ENCODE measurements at places on chromosomes 12 and 14. TPM values are rescaled to one million over a fixed set of nuclear protein-coding genes. Genes with fewer than 3 reads are reported as not detected.

GRCh38 chr12:47189728-47190127 is 110.0 kb upstream of the AMIGO2 start:
- no peak for DNase-seq

GRCh38 chr12:93434256-93434865 is 7.4 kb downstream of the UBE2N start:
- peak; percentile 25 for DNase-seq

GRCh38 chr12:128861226-128862016 is 8.1 kb downstream of the GLT1D1 start:
- no peak for DNase-seq

GRCh38 chr14:75298187-75298965 is 19.7 kb downstream of the FOS start:
- no peak for DNase-seq

DNA sequence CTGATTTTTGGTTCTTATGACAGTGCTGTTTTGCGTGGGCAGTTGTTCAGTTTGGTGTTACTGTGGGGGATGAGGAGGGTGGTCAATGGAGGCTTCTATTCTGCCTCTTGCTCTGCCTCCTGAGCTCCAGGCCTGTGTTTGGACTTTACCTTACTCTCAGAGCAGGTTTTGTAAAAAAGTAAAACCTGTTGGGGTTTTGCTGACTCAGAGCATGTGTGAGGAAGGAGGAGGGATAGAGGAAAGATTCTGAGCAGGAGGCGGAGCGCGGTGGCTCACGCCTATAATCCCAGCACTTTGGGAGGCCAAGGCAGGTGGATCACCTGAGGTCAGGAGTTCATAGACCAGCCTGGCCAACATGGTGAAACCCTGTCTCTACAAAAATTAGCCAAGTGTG is 6.7 kb downstream of the A2ML1 start:
- DNase-seq = no peak

DNA sequence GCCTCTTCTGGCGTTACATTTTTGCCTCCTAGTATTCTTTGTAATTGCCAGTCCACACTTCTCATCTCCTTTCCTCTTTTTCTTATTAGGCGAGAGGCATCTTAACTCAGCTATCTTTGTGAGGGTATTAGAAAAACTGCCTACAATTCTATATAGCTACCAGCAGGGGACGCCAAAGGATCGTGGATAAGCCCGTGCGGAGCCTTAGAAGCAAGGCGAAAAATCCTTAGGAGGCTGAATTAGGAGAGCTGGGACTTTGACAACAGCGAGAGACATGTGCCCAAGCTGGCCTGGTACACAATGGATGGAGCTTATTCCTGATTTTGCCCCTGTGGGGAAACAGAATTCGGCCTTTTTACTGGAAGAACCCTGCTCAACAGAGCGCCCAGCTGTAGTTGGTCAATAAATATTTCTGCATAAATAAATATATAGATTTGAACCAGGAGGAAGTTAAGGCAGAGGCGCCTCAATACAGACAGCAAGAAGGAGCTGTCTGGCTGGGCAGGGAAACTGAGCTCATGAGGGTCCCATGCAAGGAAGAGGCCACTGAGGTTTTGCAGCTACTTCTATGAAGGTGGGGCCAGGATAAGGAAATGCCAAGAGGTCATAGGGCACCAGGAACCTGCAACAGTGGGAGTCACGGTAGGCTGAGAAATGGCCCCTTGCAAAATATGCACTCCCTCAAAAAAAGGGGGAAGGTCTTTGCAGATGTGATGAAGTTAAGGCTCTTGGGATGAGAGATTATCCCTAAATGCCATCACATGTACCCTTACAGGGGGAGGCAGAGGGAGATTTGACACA is 14.6 kb upstream of the RBM19 start:
- peak; percentile 87 for DNase-seq

DNA sequence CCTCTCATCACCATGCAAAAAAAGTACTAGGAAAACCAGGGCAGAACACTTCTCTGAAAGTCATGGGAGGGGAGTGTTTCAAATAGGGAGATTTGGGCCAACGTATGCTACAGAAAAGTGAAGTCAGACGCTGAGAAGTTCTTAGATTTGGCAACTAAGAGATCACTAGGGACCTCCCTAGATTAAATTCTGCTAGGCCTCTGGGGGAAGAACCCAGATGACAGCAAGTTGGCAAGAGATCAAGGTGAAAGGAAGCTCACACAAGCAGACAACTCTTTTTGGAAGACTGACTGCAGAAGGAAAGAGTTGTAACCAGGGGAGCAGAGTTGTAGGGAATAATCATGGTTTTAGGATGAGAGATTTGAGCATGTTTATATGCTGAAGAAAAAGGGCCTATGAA is 20.7 kb downstream of the IQSEC3 start:
- DNase-seq = no peak

DNA sequence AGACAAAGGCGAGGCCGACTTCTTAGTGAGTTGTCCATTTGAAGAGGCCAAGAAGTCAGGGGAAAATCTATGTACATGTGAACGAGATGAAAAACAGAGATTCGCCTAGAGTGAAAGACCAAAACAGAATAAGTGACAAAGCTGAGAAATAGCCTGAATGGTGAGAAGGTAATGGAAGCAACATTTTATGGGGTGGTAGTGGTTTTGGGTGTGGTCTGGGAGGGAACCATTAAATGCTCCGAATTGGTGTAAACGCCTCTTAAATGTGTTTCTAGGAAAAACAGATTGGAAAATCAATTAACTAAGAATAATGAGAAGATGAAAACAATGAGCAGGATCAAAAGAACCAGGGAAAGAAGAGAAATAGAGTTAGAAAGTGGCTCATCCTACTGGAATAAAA is 83.8 kb upstream of the MANSC4 start:
- DNase-seq = no peak

DNA sequence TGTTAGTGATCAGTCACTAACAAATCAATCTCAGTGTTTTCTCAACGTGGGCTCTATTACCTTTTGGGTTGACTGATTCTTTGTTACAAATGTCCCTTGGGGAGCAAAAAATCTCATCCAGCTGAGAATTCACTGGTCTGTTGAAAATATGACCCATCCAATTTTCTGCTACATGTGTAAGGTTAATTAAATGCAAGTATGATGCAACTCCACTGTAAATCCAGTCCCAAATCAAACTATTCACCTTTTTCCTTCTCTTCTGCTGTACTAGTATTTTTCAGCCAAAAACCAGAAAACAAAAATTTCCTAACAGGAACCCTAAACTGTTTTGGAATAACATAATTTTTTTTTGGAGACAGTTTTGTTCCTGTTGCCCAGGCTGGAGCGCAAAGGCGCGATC is 2.2 kb downstream of the ERH start:
- peak; percentile 13 for DNase-seq

DNA sequence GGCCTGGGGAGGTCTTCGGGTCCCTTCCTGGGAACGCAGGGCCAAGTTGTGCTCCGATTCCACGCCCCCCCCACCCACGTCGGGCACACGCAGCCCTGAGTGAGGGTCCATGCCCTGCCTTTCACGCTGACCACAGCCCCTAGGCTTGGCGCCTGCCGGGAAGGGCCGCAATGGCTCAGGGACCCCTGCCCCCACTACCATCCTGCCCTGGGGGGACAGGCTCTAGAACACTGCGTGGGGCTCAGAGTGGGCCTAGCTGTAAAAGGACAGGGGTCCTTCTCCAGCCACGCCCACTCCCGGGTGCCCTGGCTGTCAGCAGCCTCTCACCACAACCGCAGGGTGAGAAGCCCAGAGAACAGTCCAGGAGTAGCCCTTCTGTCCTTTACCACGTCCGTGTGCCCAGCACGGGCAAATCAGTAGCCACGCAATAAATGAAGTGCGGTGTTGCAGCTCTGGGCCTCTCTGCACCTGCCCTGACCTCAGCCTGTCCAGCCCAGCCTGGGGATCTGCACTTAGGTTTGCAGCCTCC is 9.4 kb upstream of the GPR68 start:
- DNase-seq = no peak

- DNase-seq = no peak
These were observed 22.2 kb downstream of the JAG2 start for GRCh38 chr14:105146181-105146975.

- DNase-seq = no peak
These were observed 634.9 kb downstream of the DIO2 start for GRCh38 chr14:79576424-79576823.

DNA sequence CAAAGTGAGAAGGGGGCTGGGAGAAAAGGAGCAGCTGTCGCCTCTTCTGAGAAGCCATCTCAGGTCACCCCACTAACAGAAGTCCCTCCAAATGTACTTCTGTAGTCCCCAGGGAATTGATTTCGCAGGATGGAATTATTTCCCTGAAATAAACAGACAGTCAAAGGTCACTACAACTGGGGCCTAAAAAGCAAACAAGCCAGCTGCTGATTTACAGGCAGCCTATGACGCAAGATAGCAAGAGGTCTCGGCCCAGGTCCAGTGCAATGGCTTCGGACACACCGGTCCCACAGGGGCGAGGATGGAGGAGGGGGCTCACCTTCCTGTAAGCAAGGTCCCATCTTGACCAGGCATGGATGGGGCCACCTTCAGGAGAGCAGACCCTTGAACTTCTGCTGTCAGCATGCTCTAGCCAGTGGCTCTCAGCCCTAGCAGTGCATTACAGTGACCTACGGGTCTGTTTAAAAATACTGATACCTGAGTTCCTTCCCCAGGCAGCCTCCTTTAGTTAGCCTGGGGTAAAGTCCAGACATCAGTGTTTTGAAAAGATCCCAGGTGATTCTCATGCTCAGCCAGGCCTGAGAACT is 18.1 kb downstream of the NUAK1 start:
- no peak for DNase-seq

DNA sequence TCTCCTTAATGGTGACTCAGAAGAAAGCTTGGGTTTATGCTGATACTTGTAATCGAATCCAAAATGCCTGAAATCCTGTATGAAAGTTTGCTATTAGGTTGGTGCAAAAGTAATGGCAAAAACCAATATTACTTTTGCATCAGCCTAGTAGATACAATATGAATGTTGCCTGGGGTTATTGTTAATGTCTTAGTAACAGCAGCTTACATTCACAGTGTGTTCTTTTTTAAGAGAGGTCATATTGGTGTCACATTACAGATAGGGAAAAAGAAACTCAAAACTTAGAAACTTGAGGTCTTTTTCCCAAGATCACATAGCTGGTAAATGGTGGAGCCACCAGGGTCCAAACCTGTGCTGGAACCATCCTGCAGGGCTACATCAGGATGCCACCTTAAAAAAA is 25.2 kb downstream of the SRGAP1 start:
- no peak for DNase-seq

GRCh38 chr12:28057856-28058615 is 85.5 kb upstream of the PTHLH start:
- DNase-seq = no peak

- DNase-seq = no peak
These were observed 6.7 kb upstream of the FITM1 start for GRCh38 chr14:24123424-24124417.

GRCh38 chr14:95040708-95041476 is 116.4 kb downstream of the DICER1 start:
- DNase-seq = peak; percentile 9

GRCh38 chr14:87797001-87797400 is 196.0 kb downstream of the GALC start:
- no peak for DNase-seq

DNA sequence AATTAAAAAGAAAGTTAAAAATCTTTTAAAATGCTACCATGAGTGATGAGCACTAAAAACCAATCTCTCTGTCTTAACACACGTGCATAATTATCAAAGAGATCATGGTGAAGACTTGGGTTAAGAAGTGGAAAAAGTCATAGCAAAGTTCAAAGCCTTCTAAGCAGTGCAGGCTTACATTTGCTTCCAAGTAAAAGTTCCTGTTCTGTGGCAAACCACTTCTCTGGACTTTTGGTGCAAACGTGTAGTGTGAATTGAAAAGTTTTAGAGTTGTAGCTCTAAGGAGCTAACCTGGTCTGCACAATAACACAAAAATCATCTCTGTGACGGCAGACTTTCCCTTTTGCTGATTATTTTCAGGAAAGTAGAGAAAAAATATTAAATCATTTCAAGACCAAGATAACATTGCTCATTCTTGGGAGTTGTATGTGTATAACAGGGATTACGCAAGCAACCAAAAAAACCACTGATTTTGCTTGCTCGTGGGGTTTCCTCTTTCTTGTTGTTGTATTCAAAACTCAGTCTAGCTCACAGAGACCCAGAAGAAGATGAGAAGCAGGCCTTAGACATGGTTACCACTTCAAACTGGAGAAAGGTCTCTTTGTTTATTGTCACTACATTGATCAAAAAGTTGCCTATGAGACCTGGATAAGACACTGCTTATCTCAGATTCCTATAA is 2.3 kb upstream of the GLIPR1 start:
- peak; percentile 74 for DNase-seq

DNA sequence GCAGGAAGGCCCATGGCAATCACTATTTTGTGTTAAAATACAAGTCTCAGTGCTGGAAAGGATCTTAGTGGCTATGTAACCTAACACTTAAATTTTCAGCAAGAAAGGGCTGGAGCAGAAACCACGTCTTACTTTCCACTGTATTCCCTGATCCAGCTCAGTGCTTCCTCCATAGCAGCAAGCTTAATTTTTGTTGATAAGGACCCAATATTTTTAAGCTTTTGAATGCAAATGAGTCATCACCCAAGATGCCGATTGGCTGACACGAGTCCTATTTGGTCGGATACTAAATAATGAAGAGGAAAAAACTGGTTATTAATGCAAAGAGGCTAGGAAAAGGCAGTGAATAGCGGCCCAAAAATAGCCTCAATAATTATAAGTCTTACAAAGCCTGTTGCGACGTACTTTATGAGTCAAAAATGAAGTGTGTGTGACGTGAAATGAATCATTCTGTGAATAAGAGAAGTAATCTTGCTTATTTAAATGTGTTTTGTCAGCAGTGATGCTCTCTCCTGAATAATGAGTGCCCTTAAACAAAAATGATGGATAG is 46.9 kb upstream of the IGF1 start:
- DNase-seq = peak; percentile 91

DNA sequence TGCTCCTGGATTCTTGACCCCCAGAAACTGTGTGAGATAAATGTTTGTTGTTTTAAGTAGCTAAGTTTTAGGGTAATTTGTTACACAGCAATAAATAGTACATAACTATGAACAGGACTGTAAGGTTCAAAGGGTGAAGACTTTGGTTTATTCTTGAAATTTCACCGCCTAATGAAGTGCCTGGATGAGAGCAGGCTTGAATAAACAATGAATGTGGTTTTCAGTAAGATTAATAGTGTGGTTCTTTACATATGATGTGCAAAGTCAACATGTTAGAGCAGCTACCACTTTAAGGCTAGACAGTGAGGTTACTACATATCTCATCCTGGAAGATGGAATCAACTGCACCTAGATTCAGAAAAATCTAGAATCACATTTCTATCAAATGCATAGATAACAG is 145.2 kb upstream of the BTG1 start:
- DNase-seq = no peak

GRCh38 chr12:111277570-111277969 is 91.3 kb downstream of the PHETA1 start:
- no peak for DNase-seq

- DNase-seq = no peak
These were observed 88.1 kb downstream of the PAPOLA start for GRCh38 chr14:96590190-96590864.

LRTM2 gene
- not detected for total RNA-seq

CPNE6 gene
- not detected for total RNA-seq

FAM186B gene
- 1.4 TPM for total RNA-seq

CLEC1B gene
- not detected for total RNA-seq

ADAMTS20 gene
- total RNA-seq = not detected

NUMB gene
- total RNA-seq = 101 TPM

BRAP gene
- total RNA-seq = 14.7 TPM

TAS2R9 gene
- total RNA-seq = not detected

PMCH gene
- not detected for total RNA-seq

LRRC43 gene
- 6.4 TPM for total RNA-seq

PPP4R4 gene
- 0.22 TPM for total RNA-seq
